DND-41 (cell line): ENCODE measurements at places on chromosomes 7 and 10.

DNA sequence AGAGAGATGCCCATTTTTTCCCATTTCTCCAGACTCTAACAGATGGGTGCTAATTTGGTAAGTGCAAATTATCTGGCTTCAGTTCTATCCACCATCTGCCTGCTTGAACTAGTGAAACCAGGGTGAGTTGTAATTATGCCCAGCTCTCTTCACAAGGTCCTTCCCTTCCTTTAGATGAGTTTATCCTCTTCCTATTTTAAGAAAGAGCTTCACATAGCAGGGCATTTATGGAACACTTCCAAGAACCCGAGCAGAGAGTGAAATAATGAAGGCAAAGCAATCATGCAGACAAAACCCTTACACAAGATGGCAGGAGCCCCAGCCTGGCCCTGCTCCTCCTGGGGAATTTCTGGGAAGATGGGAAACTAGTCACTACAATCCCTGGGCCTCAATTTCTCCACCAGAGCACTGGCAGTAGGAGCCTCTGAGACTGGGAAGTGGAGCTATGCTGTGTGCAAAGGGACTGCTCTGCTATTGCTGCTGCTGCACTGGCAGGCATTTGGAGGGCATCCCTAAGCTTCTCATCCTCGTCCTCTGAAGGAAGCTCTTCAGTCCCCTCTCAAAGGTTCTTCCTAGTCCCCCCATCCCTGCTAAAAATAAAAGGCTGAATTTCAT is 33.7 kb upstream of the PLXNA4 start:
- H3K27ac ChIP-seq: no peak overlapping the region
- DNase-seq: no peak
- H3K36me3 ChIP-seq: no peaks in the 10 kb centered on the region
- H3K27me3 ChIP-seq: no peaks in the 10 kb centered on the region
- no peak overlapping the region for H3K4me3 ChIP-seq

- no peak for DNase-seq
- H3K27me3 ChIP-seq: no peaks in the 10 kb centered on the region
- H3K27ac ChIP-seq: no peak overlapping the region
- H3K4me1 ChIP-seq: no peaks in the 10 kb centered on the region
These were observed 164.9 kb downstream of the GFRA1 start for GRCh38 chr10:116108095-116108494.

- no peak for DNase-seq
- no peak overlapping the region for H3K4me3 ChIP-seq
- no peaks in the 10 kb centered on the region for H3K4me1 ChIP-seq
- H3K27ac ChIP-seq: no peak overlapping the region
These were observed 261.7 kb downstream of the EXOC4 start for GRCh38 chr7:133514551-133514950.

- H3K27me3 ChIP-seq: no peaks in the 10 kb centered on the region
- H3K4me1 ChIP-seq: no peaks in the 10 kb centered on the region
- no peaks in the 10 kb centered on the region for H3K36me3 ChIP-seq
These were observed 96.6 kb downstream of the CELF2 start for GRCh38 chr10:11114269-11114668.

GRCh38 chr7:2376351-2377154 is 21.9 kb downstream of the EIF3B start:
- no peak overlapping the region for H3K4me3 ChIP-seq
- no peaks in the 10 kb centered on the region for H3K4me1 ChIP-seq
- no peak overlapping the region for H3K27ac ChIP-seq
- DNase-seq: no peak
- H3K27me3 ChIP-seq: no peaks in the 10 kb centered on the region

- DNase-seq: no peak
- peak overlapping the region; percentile 98 for H3K27ac ChIP-seq
- peak overlapping the region; percentile 34; the same call in 1 of the 2 replicates for H3K4me3 ChIP-seq
- H3K36me3 ChIP-seq: no peaks in the 10 kb centered on the region
- no peaks in the 10 kb centered on the region for H3K27me3 ChIP-seq
These were observed 180.7 kb upstream of the PFKP start for GRCh38 chr10:2886662-2887061.

- H3K27me3 ChIP-seq: peaks cover 20% of the 10 kb centered on the region
- H3K36me3 ChIP-seq: no peaks in the 10 kb centered on the region
- H3K4me3 ChIP-seq: no peak overlapping the region
- DNase-seq: no peak
- no peak overlapping the region for H3K27ac ChIP-seq
These were observed 164.0 kb downstream of the SDK1 start for GRCh38 chr7:3464900-3465622.

- DNase-seq: no peak
- H3K27ac ChIP-seq: no peak overlapping the region
- no peak overlapping the region for H3K4me3 ChIP-seq
These were observed 43.1 kb upstream of the EMX2 start for GRCh38 chr10:117499248-117500105.

DNA sequence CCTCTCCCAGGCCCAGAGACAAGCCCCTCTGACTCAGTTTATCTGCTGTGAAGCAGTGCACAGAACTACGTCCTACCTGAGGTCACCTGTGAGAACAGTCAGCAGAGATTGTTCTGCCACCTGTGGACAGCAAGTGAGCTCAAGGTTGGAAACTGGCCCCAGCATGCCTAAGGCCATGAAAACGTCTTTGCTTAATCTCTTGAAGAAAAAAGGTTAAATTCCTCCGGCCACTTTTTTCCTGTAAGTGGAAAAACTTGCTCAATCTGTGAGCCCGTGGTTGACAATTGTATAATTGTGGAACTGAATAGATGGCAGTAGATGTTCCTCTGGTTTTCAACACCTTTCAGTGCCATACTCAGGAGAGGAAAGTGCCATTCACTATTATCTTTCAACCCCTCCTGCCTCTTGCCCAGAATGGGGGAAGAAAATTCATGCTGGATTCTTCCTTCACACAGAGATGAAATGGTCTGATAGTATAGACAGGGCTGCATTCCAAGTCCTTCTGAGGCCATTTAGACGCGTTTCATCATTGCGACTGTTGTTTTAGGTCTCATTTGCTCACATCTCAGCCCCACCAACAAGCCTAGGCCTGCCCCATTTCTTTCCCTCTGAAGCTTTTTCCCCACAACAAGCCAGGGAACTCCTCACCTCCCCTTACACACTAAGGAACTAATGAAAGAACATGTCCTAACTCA is 292.9 kb downstream of the FZD1 start:
- H3K27me3 ChIP-seq: no peaks in the 10 kb centered on the region
- no peaks in the 10 kb centered on the region for H3K4me1 ChIP-seq
- H3K36me3 ChIP-seq: no peaks in the 10 kb centered on the region
- H3K27ac ChIP-seq: no peak overlapping the region
- H3K4me3 ChIP-seq: no peak overlapping the region
- no peak for DNase-seq

GRCh38 chr7:8922726-8923125 is 489.3 kb downstream of the NXPH1 start:
- H3K4me1 ChIP-seq: no peaks in the 10 kb centered on the region
- H3K4me3 ChIP-seq: no peak overlapping the region

DNA sequence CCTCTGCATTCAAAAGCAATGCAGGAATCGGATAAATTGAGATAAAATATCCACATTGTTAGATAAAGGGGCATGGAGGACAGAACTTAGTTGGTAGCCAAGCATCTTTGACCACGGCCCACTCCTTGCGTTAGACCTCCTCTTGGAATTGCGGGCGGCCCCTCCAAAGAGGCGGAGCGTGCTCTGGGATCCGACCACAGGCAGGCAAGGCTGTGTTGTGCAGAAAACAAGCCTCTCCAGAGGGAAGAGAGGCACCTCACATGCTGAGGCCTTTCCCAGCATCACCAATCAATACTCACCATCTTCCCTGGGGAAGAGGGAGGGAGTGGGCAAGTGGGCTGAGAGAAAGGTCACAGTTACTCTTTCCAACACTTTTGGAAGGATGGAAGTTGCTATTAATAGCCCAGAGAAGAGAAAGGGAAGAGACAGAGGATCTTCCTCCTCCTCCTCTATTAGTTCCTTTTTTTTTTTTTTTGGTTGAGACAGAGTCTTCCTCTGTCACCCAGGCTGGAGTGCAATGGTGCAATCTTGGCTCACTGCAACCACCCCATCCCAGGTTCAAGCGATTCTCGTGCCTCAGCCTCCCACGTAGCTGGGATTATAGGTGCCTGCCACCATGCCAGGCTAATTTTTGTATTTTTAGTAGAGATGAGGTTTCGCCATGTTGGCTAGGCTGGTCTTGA is 49.7 kb upstream of the NRF1 start:
- DNase-seq: no peak
- peaks cover 3% of the 10 kb centered on the region for H3K27me3 ChIP-seq
- no peak overlapping the region for H3K4me3 ChIP-seq
- H3K36me3 ChIP-seq: no peaks in the 10 kb centered on the region
- no peaks in the 10 kb centered on the region for H3K4me1 ChIP-seq
- no peak overlapping the region for H3K27ac ChIP-seq

DNA sequence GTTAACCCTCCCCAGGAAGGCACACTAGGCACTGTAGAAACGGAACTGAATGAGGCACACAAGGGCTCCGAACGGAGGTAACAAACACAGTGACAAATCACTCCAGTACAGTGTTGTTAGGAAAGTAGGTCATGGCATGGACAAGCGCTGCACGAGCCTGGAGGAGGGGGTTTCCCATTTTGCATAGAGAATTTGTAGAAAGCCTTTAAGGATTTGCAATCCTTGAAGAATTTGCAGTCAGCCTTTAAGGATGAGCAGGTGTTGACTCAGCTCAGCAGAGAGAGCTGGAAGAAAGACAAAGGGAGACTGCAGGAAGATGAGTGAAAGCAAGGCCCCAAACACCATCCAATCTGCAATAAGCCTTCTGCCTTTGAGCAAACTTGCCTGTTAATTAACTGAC is 51.1 kb upstream of the PPP1R3C start:
- no peaks in the 10 kb centered on the region for H3K4me1 ChIP-seq
- no peaks in the 10 kb centered on the region for H3K36me3 ChIP-seq
- H3K27ac ChIP-seq: no peak overlapping the region
- DNase-seq: no peak

DNA sequence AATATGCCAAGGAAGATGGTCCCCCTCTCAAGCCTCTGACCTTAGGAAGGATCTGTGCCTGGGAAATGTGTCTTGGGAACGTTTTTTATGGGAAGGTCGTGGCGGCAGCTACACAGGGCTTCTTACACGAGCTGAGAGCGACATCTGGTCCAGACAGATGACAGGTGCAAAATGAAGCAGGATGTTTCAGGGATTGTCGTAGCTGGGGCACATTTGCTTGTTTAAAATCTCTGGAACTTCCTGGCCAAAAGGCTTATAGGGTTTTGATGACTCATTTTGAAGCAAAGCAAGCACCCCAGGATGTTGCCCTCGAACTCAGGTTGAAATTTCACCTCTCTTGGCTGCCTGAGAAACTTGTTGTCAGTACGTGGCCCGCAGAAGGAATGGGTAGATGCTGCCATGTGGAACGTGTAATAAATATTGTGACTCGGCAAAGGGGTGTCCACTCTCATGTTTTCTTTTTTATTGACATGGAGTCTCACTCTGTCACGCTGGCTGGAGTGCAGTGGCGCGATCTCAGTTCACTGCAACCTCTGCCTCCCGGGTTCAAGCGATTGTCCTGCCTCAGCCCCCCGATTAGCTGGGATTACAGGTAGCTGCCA is 117.5 kb downstream of the CAMK1D start:
- no peaks in the 10 kb centered on the region for H3K4me1 ChIP-seq
- no peak overlapping the region for H3K27ac ChIP-seq
- no peak overlapping the region for H3K4me3 ChIP-seq
- DNase-seq: no peak
- no peaks in the 10 kb centered on the region for H3K27me3 ChIP-seq

DNA sequence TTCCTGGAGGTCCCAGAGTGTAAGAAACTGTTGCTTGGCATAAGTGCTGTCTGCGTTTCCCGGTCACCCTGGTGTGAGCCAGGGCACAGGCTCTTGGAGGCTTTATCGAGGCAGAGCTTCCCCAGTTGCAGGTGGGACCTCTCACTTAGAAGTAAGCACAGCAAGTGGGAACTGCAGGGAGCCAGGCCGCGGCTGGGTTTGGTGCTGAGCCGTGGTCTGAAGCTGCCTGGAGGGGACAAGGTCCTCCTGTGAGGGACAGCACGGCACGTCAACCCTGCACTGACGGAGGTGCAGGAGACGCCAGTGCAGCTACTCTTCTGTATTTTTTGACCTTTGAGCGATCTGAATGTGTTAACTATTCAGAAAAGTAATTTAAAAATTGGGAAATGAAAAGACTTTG is 55.8 kb upstream of the PFKFB3 start:
- H3K4me1 ChIP-seq: peaks cover 31% of the 10 kb centered on the region
- peaks cover 15% of the 10 kb centered on the region; the same call in 1 of the 2 replicates for H3K36me3 ChIP-seq
- no peak overlapping the region for H3K4me3 ChIP-seq
- no peaks in the 10 kb centered on the region for H3K27me3 ChIP-seq

DNA sequence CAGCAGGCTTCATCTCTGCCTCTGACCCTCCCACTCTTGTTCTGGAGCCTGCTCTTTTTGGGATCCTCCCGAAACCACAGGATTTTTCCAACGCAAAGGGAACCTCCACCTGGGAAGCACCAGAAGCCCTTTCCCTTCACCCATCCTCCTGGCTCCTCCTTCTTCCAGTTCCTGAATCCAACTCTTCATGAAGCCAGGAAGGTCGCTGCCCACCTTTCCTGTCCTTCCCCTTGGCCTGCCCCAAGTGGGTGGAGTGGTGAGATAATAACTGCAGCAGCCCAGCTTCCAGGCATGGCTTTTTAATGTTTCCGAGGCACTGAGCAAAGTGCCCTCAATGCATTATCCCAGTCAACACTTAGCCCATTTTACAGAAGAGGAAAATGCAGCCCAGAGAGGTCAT is 70.8 kb upstream of the EEPD1 start:
- H3K4me1 ChIP-seq: no peaks in the 10 kb centered on the region
- no peaks in the 10 kb centered on the region for H3K36me3 ChIP-seq
- no peak overlapping the region for H3K4me3 ChIP-seq
- no peak for DNase-seq
- H3K27ac ChIP-seq: no peak overlapping the region

DNA sequence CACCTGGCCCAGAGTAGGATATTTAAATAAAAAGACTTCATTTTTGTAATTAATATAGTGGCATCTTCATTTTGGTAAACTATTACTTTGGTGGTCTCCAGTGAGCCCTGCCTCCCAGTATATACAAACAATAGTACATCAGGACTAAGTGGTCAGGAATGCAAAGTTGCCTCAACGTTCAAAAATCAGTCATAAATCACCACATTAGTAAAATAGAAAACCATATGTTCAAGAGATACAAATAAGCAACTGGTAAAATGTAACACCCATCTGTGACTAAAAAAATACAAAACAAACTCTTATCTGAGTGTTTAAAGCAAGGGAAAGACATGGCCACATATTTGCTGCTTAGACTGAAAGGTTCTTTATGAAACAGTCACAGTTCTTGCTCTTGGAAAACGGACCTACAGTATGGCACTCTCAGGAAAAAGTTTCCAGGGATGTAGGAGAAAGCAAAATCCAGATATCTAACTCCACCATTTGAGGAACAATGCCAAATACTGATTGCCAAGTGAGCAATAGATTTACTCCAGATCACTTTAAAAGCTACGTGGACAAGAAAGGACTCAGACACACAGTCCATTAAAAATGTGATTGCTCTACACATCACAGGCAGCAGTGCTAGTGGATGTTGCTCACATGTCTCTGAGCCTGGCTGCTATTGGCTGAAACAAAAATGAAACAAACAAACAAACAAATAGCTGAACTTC is 15.1 kb upstream of the RHOBTB1 start:
- DNase-seq: no peak
- H3K36me3 ChIP-seq: no peaks in the 10 kb centered on the region
